ENCODE measurements at places on chromosomes 3 and 15. TPM values are rescaled to one million over a fixed set of nuclear protein-coding genes. Genes with fewer than 3 reads are reported as not detected.

The KBTBD13 gene
- not detected for total RNA-seq

GRCh38 chr15:48406911-48407310 is 75.7 kb downstream of the DUT start:
- DNase-seq: no peak
- no peaks in the 10 kb centered on the region for H3K36me3 ChIP-seq
- H3K27me3 ChIP-seq: peaks cover 6% of the 10 kb centered on the region
- H3K4me3 ChIP-seq: no peak overlapping the region
- H3K27ac ChIP-seq: no peak overlapping the region

The KNG1 gene
- total RNA-seq: not detected

- H3K27me3 ChIP-seq: peaks cover 34% of the 10 kb centered on the region
- H3K27ac ChIP-seq: no peak overlapping the region
- H3K4me3 ChIP-seq: no peak overlapping the region
- no peaks in the 10 kb centered on the region for H3K36me3 ChIP-seq
- peaks cover 27% of the 10 kb centered on the region for H3K4me1 ChIP-seq
Observed at GRCh38 chr3:98329392-98330124, 24.1 kb upstream of the OR5K4 start.

The GOLGA8K gene
- 0.89 TPM for total RNA-seq

The LDHAL6B gene
- not detected for total RNA-seq

DNA sequence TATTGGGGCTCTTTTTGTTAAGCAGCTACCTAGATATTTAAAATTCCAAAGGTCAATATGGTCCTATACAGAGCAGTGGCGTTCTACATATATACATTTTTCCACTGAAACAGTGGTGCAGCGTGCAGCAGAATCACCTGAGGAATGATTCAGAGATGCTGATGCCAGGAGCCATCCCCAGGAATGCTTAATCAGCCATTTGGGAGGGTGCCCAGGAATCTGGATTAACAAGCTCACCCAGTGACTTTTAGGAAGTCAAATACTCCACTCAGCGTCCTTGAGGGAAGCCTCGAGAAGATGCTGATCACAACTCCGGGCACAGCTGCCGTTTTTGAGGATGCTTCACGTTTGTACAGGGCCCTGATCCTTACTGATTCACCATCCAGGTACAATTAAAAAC is 82.6 kb upstream of the ARHGEF3 start:
- DNase-seq: no peak
- H3K27me3 ChIP-seq: no peaks in the 10 kb centered on the region
- H3K4me1 ChIP-seq: peaks cover 68% of the 10 kb centered on the region
- H3K27ac ChIP-seq: no peak overlapping the region

- peaks cover 65% of the 10 kb centered on the region for H3K4me1 ChIP-seq
- H3K36me3 ChIP-seq: peaks cover 34% of the 10 kb centered on the region
- peak overlapping the region; percentile 23 for H3K4me3 ChIP-seq
Observed at GRCh38 chr3:71421820-71422566, 161.5 kb downstream of the FOXP1 start.

Data from activated T-helper 2 cell treated with anti-CD3 and anti-CD28 coated beads, Interferon-gamma antibody, Interleukin-2, Interleukin-4, amounts not matched to agents 10 μg/mL and 5 μg/mL and 100 μg/mL, durations not matched to agents 14 hours and 24 hours and 36 hours (primary cell).